GM23248 (cell line): ENCODE measurements at places on chromosomes 7 and 10. TPM values are rescaled to one million over a fixed set of nuclear protein-coding genes. Genes with fewer than 3 reads are reported as not detected.

CYP2C19 gene
- polyA plus RNA-seq: not detected in 2 replicates

PON1 gene
- not detected in 2 replicates for polyA plus RNA-seq

EEPD1 gene
- polyA plus RNA-seq: 1.6 and 1.9 TPM in 2 replicates

TRAPPC14 gene
- polyA plus RNA-seq: 5.1 and 5.8 TPM in 2 replicates

SPDYE1 gene
- 0.28 and 0.60 TPM in 2 replicates for polyA plus RNA-seq

TLX1 gene
- polyA plus RNA-seq: not detected in 2 replicates

ZNF786 gene
- polyA plus RNA-seq: 3.5 and 3.9 TPM in 2 replicates

SCART1 gene
- 0.15 and 0.16 TPM in 2 replicates for polyA plus RNA-seq

LMTK2 gene
- polyA plus RNA-seq: 2.1 and 2.3 TPM in 2 replicates

LHPP gene
- 22.4 and 22.9 TPM in 2 replicates for polyA plus RNA-seq

DNA sequence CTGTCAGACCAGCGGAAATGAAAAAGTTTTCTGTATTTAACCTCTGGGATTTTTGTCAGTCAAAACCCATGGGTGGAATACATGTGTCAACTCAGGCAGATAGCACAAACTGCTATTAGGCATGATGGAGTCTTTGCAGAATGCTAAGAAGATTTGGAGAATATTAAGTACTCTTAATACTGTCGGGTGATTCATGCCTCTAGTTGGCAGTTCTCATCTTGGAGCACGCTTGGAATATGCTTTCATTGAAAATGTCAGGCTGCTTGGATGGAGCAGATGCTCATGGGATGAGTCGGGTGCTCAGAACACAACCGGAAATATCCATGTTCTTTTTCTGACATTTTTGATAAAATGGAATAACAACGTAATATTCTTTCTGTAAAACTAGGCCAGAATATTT is 27.6 kb upstream of the PRKG1 start:
- H3K27ac ChIP-seq: no peak overlapping the region
- H3K4me1 ChIP-seq: peaks cover 22% of the 10 kb centered on the region
- no peak overlapping the region for H3K4me3 ChIP-seq

GRCh38 chr7:41693150-41693997 is 9.5 kb downstream of the INHBA start:
- H3K36me3 ChIP-seq: no peaks in the 10 kb centered on the region
- H3K4me1 ChIP-seq: peaks cover 34% of the 10 kb centered on the region
- H3K4me3 ChIP-seq: no peak overlapping the region

DNA sequence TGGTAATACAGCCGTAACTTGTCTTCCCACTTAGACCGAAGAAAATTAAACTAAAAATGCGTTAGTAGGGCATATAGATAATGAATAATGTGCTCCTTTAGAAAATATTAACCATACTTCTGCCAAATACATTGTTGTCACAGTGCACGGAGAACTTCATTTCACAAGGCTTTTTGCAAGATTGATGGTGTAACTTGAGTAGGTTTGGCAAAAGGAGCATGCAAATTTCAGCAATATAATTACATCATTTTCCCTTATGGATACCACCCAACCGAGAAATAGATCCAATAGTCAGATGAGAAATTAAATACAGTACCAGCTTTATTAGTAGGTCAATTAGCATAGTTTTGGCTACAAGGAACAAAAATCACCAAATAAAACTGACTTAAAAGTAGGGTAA is 792.6 kb upstream of the C7orf33 start:
- no peak overlapping the region for H3K27ac ChIP-seq
- no peaks in the 10 kb centered on the region for H3K36me3 ChIP-seq
- H3K27me3 ChIP-seq: no peaks in the 10 kb centered on the region
- DNase-seq: no peak
- no peaks in the 10 kb centered on the region for H3K4me1 ChIP-seq

DNA sequence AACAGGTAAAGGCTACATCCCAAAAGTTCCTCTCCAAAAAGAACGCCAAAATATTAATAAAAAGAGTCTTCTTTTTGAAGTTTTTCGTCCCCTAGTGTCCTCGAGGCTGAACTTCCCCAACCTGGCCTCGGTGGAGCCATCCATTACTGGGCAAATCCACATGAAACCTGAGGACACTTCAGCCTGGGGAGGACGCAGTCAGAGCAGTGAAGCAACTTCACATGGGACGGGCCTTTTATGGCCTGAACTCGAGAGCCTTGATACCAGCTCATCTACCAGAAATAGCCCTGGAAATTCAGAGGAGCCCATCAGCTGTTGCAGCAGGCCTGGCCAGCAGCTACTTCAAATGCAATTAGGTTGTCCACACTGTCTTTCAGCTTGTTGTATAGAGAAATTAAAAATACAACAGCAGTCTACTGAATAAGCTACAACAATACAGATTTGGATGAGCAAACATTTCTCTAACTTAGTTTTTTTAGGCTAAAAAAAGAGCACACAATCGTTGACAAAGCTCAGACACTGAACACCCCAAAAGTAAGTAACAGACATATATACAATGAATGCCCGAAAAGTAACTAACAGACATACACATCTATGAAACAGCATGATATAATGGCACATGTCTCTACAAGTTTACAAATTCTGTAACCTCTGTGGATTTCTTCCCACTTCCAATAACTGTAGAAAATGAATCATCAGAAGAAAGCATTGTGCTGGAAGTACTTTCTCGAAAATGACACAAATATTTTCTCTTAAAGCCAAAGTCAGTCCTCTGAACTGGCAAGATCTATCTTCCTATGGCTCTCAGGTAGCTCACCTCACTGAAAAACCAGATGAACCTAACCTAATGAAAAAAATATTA is at the start of gene SVIL:
SVIL (minus strand) TSS at position 208 of the 862 bp plus-strand sequence. CDS start 79,913 bp downstream, outside the sequence.
- no peaks in the 10 kb centered on the region for H3K27me3 ChIP-seq
- peak within 1 kb of the TSS; percentile 54 for H3K4me3 ChIP-seq
- peak within 1 kb of the TSS; percentile 81 for H3K27ac ChIP-seq

DNA sequence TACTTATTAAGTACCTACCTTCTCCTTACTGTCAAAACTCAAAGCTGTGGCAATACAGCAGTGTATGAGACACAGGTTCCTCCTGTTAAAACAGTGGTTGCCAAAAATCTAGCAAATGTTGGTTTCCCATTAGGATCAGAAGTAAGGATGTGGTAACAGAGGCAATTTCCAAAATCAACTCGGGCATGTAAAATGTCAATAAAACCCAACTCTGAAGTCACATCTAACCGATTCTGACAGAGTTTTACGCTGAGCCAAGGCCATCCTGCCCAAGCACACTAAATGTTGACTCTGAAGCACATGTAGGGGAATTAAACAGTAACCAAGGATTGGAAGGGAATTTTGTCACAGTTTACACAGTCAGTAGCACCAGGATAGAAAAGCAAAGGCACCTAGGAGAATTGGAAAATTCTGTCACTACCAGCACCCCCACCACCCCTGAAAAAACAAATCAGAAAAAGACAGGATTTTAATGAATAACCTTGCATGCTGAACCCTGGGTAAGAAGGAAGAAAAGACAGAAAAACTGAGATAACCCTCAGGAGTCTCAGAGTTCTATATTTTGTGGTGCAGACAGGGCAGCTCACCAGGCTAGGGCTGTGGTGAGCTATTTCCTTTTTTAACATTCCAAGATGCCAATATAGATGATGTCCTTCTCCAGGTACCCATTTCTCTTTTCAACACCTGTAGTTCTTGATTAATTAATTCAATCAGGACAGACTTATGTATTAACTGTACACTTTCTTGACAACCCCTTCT is 119.5 kb downstream of the DOCK4 start:
- no peak overlapping the region for H3K4me3 ChIP-seq
- no peaks in the 10 kb centered on the region; the same call in 1 of the 2 replicates for H3K4me1 ChIP-seq
- no peak overlapping the region for H3K27ac ChIP-seq

- H3K4me3 ChIP-seq: peak overlapping the region; percentile 55
- H3K27ac ChIP-seq: peak overlapping the region; percentile 82
Observed at GRCh38 chr7:130995252-130996081, 261.5 kb upstream of the KLF14 start.

DNA sequence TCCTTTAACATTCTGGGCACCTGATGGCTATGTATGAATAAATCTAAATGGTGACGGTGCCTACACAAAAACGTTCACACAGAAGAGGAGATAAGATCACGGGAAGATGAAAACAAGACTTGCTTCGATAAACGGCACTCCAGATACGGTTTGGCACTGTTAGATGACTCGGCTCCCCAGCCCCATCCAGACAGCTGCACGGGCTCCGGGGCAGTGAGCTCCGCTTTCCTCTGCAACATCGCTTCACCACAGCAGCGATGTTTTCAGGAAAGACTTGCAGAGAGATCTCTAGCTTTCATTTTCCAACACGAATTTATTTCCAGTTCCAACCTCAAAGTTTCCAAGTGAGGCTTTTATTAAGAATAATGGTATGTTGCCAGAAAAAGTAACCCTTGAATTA is 132.1 kb downstream of the KLF6 start:
- peaks cover 7% of the 10 kb centered on the region; the same call in 1 of the 2 replicates for H3K4me1 ChIP-seq
- H3K4me3 ChIP-seq: peak overlapping the region; percentile 66
- no peaks in the 10 kb centered on the region for H3K27me3 ChIP-seq
- H3K27ac ChIP-seq: no peak overlapping the region
- peak; percentile 61 for DNase-seq
- H3K36me3 ChIP-seq: no peaks in the 10 kb centered on the region

- no peak for DNase-seq
- no peak overlapping the region for H3K4me3 ChIP-seq
- no peaks in the 10 kb centered on the region for H3K36me3 ChIP-seq
- no peak overlapping the region for H3K27ac ChIP-seq
- H3K4me1 ChIP-seq: no peaks in the 10 kb centered on the region
- H3K27me3 ChIP-seq: no peaks in the 10 kb centered on the region
Observed at GRCh38 chr7:153504288-153505075, 547.7 kb upstream of the DPP6 start.

- H3K27ac ChIP-seq: no peak overlapping the region
- no peaks in the 10 kb centered on the region for H3K27me3 ChIP-seq
- no peak for DNase-seq
- H3K4me3 ChIP-seq: no peak overlapping the region
- H3K4me1 ChIP-seq: no peaks in the 10 kb centered on the region
Observed at GRCh38 chr10:121436630-121437341, 161.5 kb downstream of the FGFR2 start.
